ENCODE measurements at places on chromosomes 4 and X.
A peak's percentile ranks its signal among the peaks of the same experiment; 100 is the strongest.

DNA sequence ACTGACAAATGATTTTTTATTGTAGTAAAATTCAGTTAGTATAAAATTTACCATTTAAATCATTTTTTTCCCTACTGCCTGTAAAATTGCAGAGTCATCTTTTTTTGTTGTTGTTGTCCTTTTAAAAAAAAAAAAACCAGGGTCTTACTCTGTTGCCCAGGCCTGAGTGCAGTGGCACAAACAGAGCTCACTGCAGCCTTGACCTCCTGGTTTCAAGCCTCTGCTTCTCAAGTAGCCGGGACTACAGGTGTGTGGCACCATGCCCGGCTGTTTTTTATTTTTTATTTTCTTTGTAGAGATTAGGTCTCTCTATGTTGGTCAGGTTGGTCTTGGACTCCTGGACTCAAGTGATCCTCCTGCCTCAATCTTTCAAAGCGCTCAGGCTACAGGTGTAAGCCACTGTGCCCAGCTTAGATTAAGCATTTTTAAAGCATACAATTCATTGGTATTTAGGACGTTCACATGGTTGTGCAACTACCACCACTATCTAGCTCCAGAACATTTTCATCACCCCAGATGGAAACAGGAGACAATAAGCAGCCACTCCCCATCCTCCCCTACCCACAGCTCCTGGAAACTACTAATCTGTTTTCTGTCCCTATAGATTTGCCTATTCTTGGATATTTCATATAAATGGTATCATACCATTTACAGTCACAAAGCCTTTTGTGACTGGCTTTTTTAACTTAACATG is 59.7 kb upstream of the PGRMC2 start:
- DNase-seq = no peak

GRCh38 chr4:186606591-186606992 is 51.2 kb upstream of the MTNR1A start:
- DNase-seq = no peak

DNA sequence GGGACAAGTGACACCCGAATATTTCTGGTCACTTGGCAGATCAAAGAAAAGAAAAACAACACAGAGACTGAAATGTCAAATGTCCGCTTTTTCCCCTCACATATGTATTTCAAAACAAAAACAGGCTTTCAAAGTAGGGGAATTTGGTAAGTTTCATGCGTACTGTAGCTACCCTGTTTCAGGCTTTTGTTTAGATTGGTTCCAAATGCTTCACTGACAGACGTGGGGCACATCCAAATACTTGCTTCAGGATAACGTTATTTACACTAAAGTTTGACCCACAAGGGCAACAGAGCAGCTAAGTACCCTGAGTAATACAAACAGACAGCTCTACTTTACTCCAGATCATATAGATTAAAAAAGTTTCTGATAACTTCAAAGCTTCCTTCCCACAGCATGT is 804.5 kb upstream of the POU3F4 start:
- DNase-seq = no peak

DNA sequence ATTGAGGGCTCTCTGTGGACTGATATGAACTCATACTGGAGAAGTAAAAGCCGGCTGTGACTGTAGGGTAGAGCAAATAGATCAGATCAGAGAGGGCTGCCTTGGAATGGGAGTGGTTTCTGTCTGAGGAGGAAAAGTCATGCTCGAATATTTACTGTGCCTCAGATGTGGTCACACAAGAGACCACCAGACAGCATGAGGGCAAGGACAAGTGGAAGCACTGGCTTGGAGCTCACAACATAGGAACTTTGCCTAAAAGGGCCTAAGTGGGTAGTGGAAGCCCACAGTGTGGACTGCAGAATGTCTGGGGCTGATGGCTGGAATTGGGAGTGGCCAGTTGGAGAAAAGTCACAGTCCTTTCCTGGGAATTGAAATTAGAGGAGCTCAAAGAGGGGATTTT is 19.8 kb downstream of the GLRB start:
- DNase-seq = no peak

GRCh38 chrX:74536152-74536831 is 78.1 kb downstream of the RLIM start:
- peak; percentile 6 for DNase-seq

- no peak for DNase-seq
Measured at GRCh38 chr4:180635281-180635680, 1607.9 kb upstream of the TENM3 start.

DNA sequence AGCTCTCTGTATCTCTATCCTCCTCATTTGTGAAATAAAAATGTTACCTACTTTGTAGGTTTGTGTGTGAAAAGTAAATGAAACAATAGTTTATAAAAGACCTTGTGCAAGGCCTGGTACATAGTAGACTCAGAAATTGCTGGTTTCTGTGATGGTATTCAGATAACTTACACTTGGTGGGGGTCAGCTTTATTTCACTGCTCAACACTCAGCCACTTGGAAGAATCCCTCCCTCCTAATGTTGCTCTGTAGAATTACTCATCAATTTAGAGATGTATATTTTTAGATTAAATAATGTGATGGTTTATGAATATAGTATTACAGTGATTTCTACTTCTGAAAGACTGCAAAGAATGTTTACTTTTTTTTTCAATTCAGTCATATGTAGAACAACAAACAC is 32.7 kb downstream of the SMARCAD1 start:
- no peak for DNase-seq

- DNase-seq = no peak
Measured at GRCh38 chrX:114999906-115000305, 17.5 kb downstream of the IL13RA2 start.

GRCh38 chr4:17544205-17544604 is 29.2 kb downstream of the CLRN2 start:
- no peak for DNase-seq

DNA sequence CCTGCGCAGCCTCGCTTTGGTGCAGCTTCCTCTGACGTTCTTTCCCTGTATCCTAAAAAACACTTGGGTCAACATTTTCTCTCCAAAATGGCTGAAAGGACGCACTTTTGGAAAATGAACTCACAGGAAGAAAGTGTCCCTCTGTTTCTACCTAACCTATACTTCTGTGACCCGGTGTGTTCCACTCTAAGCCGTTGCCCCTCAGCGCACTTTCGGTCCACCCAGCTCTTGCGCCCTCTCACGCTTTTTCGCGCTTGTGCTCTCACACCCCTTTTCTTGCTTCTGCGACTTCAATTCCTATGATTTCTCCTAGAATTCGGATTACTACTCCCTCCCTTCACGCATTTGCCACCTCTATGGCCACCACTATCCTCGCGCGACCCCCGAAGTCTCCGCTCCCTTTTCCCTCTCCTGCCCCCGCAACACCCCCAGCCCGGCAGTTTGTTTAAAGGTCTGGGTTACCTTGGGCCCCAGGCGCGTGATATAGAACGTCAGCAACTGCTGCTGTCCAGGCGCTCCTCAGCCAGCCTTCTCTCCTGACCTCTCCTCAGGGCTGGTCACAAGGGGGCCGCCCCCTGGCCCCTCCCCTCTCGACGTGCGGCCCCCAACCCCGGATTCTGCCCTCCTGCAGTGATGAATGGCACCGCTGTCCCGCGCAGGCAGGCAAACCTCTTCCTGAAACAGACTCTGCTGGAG is at the start of gene USP51:
TSS of gene USP51 (minus strand) at position 535 of the 696 bp plus-strand sequence. CDS start 909 bp downstream, outside the sequence.
- peak; percentile 13 for DNase-seq

DNA sequence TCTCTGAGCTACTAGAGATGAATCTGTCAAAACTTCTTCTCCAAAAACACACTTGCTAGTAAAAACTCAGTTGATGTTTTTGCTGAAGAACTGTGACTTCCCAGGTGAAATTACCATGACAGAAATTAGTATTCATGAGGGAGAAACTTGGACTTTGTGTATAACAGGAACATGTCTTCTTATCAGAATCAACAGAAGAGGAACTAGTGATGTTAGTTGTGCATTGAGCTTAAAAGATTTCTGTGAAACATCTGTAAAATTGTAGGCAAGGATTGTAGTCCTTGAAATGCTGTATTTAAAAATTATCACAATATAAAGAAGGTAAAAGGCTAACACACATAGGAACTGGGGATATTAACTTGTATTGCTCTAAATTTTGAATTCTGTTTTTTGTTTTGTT is 11.3 kb downstream of the FAM241A start:
- no peak for DNase-seq

DNA sequence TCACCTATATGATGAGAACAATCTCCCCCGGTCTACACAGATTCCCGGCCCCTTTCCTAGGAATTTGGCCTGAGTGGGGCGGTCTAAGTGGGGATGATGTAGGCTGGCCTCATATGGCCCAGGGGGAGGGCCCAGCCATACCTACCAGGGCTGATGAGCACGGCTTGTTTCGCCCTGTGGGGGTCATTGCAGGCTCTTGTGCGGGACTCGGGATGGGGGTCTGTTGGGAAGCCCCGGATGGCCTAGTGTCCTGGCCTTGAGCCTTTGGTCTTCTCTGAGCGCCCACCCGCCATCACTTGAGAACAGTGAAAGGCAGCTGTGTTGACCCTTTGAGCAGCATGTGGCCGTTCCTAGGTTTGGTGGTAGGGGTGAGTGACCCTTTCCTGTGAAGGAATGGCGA is 4.8 kb upstream of the CTAG2 start:
- DNase-seq = no peak

DNA sequence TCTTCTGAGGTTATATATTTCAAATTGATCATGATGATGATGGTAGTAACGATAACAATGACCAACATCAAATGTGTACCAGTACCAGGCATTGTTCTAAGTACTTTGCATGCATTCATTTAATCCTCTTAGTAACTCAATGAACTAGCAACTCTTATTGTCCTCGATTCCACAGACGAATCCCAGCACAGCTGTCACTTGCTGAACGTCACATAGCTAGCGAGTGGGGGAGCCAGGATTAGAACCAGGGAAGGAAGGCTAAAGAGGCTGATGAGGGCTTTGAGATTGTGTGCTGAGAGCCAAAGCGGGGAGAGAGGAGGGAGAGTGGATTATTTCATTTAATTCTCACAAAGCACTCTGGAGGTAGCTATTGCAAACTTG is 103.6 kb downstream of the PHOX2B start:
- no peak for DNase-seq

DNA sequence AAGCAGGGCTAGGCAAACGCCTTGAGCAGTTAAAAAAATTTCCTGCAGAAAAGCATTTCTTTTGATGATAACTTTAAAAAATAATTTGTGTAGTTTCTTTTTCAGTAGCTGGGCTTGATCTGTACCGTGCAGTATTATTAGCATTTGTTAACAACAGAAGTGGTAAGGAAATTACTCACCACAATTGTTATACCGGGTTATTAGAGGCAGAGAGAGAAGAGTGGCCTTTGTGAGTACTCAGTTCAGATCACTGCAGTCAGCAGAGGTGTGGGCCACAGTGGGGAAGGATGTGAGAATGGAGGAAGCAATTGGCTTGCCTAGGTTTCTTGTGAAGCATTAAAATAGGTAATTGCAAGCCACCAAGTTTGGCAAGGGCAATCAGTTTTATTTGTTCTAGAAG is 14.3 kb upstream of the IL21 start:
- DNase-seq = no peak

- DNase-seq = no peak
Measured at GRCh38 chrX:122440832-122441231, 743.2 kb upstream of the GRIA3 start.

GRCh38 chr4:77776182-77777134 is 42.7 kb downstream of the CNOT6L start:
- DNase-seq = no peak

- no peak for DNase-seq
Measured at GRCh38 chr4:122531514-122531913, 75.0 kb upstream of the IL2 start.

- DNase-seq = no peak
Measured at GRCh38 chr4:11618666-11619282, 190.1 kb upstream of the HS3ST1 start.

DNA sequence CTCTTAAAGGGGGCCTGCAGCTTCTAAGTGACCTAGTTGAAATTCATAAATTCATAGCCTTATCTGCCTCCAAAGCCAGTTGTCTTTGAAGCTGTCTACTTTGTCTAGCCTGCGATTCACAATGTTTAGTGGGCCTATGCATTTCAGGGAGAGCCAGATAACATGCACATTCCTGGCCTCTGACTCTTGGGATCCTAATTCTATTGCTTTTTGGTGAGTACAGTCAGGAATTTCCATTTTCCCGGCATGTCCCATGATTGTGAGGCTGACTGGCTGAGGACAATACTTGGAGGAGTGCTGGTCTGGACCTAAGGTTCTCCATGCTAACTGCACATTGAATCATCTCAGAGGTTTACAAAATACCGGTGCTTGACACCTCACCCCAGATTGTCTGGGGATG is 155.0 kb downstream of the MSL3 start:
- no peak for DNase-seq

GRCh38 chrX:2497961-2498780 is 2.6 kb downstream of the DHRSX start:
- no peak for DNase-seq

DNA sequence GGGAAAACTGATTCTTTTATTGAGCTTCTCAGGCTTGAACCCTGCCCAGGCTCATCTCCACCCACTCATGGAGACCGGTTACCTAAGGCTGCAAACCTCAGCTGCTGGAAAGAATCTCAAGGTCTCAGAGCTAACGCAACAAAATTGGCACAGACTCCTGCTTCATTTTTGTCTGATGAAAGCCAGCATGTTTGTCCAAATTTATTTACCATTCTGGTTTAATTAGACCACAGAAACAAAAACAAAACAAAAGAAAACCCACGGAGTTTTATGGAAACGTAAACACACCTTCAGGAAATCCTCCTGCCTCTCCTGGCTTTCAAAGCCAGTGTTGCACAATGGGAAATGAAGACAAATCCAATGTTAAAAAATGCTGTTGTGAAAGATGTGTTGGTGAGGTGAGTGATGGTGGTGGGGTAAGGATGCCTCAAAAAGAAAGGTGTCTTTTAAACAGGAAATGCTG is 56.4 kb upstream of the PDLIM3 start:
- no peak for DNase-seq

DNA sequence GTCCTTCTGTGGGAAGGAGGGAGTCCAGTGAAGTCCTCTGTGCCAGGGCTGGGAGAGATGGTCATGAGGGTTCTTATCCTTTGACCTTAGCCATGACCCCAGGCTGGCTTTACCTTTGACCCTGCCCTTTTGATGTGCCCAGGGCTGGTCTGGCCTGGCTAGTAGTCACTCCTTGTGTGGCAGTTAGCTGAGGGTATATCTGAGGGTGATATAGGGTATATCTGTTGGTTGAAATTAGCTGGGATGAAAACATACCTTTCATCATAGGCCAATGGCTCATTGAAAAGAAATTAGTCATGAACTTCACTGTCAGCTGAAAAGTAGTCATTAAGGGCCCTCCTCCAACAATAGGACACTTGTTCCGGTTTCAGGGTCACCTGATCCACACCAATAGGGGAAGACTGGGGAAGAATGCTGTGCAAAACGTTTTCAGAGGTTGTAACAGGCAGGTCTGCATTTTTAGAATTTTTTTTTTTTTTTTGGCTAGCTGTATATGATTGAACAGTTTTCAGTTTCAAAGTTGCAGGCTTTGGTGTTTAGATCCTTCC is 74.6 kb upstream of the STOX2 start:
- no peak for DNase-seq

DNA sequence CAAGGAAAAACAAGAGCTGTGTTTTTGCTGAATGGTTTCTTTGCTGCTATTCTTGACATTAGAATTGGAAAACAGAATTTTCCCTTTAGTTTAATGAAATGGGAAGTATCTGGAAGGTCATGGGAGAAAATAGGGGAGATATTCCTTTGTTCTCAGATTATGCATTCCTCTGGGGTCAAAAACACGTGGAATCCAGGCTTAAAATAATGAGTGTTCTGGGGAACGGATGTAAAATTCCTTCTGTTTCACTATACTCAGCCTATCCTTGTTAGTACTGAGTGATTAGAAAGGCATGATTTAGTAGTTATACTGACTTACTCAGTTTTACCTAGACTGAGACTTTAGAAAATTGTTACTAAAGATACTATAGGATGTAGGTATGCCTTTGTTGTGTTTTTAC is 107.3 kb downstream of the ARHGAP10 start:
- DNase-seq = no peak
